ENCODE measurements at places on chromosomes 5 and 9. TPM values are rescaled to one million over a fixed set of nuclear protein-coding genes. Genes with fewer than 3 reads are reported as not detected.

Gene DND1
- not detected for total RNA-seq

Gene GPRIN1
- total RNA-seq: 6.5 TPM

Gene RCL1
- total RNA-seq: 20.5 TPM

Gene CAMK4
- total RNA-seq: 3.6 TPM

Gene FAM78A
- 1.9 TPM for total RNA-seq

Gene GRXCR2
- total RNA-seq: not detected

Gene LAMC3
- under 0.01 TPM for total RNA-seq

Gene KIF2A
- total RNA-seq: 97.7 TPM

Gene ABITRAM
- total RNA-seq: 3.9 TPM

Gene SLC34A3
- not detected for total RNA-seq

Gene IRX2
- total RNA-seq: not detected

Gene VAV2
- 13.8 TPM for total RNA-seq

Gene PCDHB5
- total RNA-seq: 0.46 TPM

Gene SMIM33
- total RNA-seq: under 0.01 TPM

Gene HTR1A
- total RNA-seq: not detected

Gene CDC14B
- total RNA-seq: 1.6 TPM

Gene IL7R
- total RNA-seq: 1.3 TPM

Gene SYNPO
- total RNA-seq: 6.2 TPM

Gene TMEM38B
- 6.5 TPM for total RNA-seq

Gene PHF24
- total RNA-seq: not detected

Gene SPARC
- total RNA-seq: 702 TPM

Gene MSMP
- total RNA-seq: 187 TPM

Gene TLX3
- not detected for total RNA-seq

Gene ALDH1A1
- 124 TPM for total RNA-seq

Gene FBXL17
- total RNA-seq: 3.2 TPM

Gene SOHLH1
- not detected for total RNA-seq

Gene ANKRD18A
- total RNA-seq: under 0.01 TPM

Gene RASEF
- total RNA-seq: under 0.01 TPM

Gene GFM2
- 39.0 TPM for total RNA-seq

Gene IL17B
- 0.91 TPM for total RNA-seq

Gene FBP2
- not detected for total RNA-seq

Gene TPRN
- total RNA-seq: 5.5 TPM

Gene C5
- total RNA-seq: 2.3 TPM

Gene SPATA6L
- 0.61 TPM for total RNA-seq

Gene SPRY4
- 6.5 TPM for total RNA-seq

Gene ITK
- not detected for total RNA-seq

Gene PCA3
- total RNA-seq: under 0.01 TPM

Gene GAPT
- total RNA-seq: not detected

Gene KCNMB1
- 0.32 TPM for total RNA-seq

Gene PCDHA7
- total RNA-seq: 0.15 TPM

Gene MLANA
- not detected for total RNA-seq

Gene FOXD4L5
- not detected for total RNA-seq

Measured in epithelial cell of umbilical artery (primary cell).